ENCODE measurements at places on chromosomes 11 and 22.
A peak's percentile ranks its signal among the peaks of the same experiment; 100 is the strongest.

DNA sequence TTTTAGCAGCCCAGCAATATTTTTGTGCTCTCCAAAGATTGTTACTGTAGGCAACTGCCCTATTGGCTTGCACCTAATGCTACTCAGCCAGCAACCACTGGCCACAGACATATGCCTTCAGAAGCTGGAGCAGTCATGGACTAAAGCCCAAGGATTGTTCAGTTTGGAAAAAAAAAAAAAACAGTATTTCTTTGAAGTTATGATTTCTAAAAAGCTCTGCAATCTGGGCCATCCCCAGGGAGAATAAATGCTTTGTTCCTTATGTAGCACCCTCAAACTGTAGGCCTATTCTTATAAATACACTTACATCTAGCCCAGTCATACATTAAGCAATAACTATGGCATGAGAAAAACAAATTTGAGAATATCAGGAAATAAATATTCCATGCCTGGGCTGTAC lies 2190.5 kb upstream of the RAG2 start:
- no peak for DNase-seq

DNA sequence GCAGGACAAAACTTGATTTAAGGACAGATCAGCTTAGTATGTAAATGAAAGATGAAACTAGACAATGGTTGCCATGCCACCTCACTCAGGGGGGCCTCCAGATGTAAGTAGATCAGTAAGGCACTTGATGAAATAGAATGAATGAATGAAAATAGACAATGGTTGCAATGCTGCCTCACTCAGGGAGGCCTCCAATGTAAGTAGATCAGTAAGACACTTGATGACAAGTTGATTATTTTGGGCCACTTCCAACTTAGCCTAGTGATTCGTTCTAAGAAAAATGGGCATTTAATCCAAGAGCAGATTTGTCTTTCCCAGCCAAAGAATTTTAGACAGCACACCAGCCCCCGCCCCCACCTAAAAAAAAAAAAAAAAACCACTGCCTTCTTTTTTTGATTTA lies 19.2 kb upstream of the SLC5A12 start:
- no peak for DNase-seq

- no peak for DNase-seq
Measured at GRCh38 chr11:125952559-125952958, 6.7 kb downstream of the VSIG10L2 start.

DNA sequence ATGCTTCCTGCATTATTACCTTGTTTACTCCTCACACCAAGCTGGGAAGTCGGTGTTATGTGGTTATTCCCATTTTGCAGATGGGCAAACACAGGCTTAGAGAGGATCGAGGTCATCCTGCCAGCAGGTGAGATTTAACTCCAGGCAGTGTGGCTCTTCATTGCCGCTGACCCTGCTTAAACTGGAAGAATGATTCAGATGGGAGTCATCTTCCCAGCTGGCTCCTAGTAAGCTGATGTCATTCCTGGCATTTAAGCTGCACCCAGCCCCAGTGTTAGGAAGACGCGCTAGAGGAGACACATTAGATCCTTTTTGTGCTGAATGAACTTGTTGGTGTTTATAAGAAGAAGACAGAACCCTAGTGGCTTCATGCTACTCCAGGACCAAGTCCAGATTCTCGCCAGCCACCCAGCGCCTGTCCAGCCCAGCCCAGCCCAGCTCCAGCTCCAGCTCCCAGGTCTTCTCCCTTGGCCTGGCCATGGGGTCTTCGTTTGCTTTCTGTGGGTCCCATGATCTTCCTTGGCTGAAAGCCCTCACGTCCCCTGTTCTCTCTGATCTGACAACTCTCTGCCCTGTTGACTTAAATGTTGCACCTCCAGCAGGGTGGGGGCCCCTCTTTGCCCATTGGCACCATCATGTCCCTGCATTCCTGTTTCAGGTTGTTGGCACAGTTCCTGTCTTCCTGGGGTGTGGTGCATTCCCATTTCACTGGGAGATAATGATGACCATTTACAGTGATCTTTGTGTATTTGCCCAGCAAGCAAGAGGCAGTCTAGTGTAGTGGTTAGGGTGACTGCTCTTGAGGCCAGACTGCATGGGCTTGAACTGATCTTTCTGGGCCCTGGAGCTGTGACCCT lies 13.6 kb downstream of the PARVB start:
- DNase-seq: peak; percentile 91

DNA sequence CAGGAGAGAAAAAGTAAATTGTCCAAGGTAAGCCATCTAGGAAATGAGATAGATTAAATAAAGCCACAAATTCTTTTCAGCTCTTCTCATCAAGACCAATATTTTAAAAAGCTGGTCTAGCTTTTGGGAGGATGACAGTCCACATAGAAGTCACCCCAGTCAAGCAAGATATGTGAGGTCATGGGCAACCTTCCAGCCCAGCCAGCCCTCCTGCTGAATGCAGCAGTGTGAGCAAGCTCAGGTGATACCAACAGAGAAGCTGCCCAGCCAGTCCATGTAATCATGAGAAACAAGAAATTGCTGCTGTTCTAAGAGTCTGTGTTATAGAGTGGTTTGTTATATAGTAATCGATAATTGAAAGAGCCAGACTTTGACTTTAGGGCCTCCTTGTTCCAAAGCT lies 28.7 kb downstream of the KCNE3 start:
- DNase-seq: no peak

- DNase-seq: no peak
Measured at GRCh38 chr11:35334385-35335090, 84.8 kb downstream of the SLC1A2 start.

DNA sequence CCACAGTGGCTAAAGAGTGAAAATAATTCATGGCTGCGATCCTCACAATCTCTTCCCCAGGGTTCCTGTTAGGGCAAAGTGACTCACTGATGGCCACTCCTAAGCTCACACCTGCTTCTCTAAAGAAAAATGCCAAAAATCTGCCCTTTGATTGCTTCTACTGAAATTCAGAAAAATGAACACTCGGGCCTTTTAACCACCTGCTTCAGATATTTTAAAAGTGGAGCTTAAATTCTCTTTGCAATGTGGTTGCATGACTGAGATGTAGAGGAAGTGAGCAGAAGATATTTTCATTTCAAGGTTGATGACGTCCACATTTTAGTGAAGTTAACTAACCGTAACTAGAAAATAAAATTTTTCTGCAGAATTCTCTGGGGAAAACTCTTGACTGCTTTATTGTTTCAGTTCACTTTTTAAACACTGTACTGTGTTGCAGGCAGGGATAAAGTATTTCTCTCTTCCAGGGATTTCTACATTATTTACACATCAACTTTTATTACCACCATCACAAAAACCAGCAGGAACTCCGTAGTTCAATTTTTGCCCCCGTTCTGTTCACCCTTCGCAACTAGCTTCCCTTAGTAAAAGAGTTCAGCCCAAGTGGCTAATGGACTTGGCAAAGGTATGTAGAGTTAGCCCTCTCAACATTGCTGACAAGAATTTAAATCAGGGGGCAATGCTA lies 8.5 kb downstream of the RAB30 start:
- DNase-seq: peak; percentile 37

DNA sequence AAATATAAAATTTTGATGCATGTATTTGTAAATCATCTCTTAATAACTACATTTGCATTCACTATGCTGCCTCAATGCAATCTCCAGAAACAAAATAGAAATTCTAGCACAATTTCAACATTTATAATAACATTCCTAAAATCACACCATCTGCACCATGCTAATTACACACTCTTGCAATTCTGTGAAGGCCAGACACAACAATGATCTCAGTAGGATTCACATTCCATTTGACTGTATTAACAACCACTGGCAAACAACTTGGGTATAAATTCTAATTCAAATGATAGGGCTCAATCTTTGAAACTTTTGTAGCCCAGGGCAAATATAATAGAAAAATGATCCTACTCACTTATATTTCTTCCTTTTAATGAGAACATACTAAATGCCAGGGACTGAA lies 25.9 kb downstream of the RAB6A start:
- no peak for DNase-seq

DNA sequence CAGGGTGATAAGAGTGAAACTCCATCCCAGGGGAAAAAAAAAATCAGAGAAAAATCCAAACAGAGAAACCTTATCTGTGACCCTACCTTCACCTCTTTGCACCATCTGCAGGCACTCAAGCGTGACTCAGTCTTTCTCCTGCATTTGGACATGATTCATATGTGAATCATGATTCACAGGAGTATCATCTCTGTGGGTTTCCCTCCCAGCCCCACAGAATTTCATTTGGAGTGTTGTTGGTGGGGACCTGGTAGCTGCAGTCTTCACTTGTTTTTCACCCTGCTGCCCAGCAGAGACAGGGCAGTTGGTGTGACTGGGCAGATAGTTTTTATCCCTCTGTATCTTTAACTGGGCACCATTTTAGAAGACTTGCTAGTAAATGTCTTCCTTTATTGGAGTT lies 75.7 kb downstream of the DEPDC5 start:
- DNase-seq: peak; percentile 97

DNA sequence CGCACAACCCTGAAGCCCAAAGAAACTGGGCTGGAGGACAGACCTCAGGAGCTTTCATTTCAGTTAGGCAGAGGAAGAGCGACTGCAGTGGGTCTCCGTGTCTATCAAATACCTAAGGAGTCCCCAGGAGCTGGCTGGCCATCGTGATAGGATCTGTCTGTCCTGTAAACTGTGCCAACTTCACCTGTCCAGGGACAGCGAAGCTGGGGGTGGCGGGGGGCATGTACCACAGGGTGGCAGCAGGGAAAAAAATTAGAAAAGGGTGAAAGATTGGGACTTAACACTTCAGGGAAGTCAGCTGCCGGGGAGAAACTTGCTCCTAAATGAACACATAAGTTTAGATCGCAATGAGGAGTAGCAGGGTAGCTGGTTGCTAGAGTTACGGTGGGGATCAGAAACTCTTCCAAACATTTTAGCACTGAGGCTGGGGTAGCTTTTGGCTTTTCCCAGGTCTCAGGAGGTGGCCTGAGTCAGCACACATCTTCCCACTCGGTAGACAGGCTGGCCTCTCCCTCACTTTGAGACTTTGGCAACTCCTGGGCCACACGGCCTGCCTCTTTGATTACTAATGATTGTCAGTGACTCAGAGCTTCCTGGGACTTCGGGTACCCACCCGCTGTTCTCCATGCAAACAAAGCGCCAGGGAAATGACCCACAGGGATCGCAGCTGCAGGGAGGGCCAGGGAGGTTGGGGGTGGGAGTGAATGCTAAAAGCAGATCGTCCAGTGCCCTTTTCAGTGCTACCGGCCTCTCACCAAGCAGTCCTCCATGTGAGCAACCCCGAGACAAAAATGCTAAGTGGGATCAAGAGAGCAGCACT lies 2.9 kb upstream of the MTFP1 start:
- peak; percentile 95 for DNase-seq

DNA sequence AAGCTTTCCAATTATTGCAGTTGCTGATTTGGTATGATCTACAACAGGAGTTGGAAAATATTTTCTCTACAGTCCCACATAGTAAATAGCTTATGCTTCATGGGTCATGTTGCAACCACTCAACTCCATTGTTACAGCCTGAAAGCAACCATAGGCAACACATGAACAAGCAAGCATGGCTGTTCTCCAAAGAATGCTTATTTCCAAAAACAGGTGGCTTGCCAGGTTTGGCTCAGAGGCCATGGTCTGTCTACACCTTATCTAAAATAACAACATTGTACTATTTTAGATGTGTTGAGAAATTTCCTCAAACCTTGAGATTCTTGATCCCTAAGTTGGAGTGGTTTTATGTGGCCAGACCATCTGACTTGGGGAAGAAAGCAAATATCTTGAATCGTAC lies 153.9 kb upstream of the MPPED2 start:
- no peak for DNase-seq

- no peak for DNase-seq
Measured at GRCh38 chr11:26675233-26675928, 46.5 kb downstream of the SLC5A12 start.

GRCh38 chr11:9145283-9145682 lies 53.9 kb upstream of the SCUBE2 start:
- no peak for DNase-seq

GRCh38 chr22:24265734-24266133 lies 4.9 kb upstream of the SPECC1L start:
- peak; percentile 43 for DNase-seq

DNA sequence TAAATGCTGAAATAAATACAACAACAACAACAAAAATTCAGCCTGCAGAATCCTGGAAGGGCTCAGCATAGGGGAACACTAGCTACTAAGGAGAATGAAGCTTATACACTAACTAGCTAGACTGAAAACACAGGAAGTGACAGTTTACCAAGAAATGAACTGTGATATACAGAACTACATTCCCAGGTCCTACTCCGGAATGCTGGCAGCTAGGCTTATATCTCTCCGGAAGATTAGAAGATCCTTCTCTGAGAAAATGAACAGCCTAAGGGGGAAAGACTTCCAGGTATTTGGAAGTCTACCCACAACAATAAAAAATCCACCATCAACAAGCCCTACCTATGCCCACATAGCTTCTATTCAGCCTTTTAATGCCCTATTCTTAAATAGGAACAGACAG lies 31.0 kb downstream of the CCDC34 start:
- no peak for DNase-seq

- DNase-seq: peak; percentile 84
Measured at GRCh38 chr22:37601540-37602442, 6.8 kb upstream of the GGA1 start.

DNA sequence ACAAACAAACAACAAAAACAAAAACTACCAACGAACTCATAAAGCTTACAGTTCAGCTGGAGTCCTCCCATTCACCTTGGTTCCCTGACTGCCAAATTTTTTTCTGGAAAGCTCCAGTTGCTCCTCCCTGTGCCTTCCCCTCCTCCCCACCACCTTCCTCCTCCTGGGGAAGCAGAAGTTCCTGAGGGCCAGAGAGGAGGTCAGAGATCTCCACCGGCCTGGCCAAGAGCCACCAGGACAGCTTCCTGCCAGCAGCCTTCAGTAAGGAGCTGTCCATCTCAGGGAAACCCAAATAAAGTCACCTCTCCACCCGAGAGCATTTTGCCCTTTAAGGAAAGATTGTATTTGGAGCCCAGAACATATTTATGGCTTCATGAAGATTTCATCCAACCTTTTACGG lies 20.0 kb downstream of the APLNR start:
- DNase-seq: no peak

DNA sequence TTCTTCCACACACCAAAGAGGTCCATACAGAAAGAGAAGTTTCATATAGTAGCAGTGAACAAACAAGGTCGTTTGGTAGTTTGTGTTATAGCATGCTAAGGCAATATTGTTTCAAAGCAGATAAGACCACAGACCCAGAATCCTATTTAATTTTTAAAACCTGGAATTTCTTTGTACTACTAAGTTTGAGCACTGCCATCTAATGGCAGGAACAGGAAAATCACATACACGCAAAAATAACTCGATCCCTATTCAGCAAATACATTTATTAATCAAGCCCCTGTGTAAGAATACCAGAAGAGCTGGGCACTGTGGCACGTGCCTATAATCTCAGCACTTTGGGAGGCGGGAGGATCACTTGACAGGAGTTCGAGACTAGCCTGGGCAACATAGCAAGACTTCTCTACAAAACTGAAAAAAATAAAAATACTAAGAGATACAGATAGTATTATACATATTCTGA lies 2.9 kb upstream of the BTBD10 start:
- peak; percentile 40 for DNase-seq

GRCh38 chr11:13229136-13229535 lies 48.5 kb upstream of the BMAL1 start:
- DNase-seq: no peak
